ENCODE measurements at places on chromosomes 3 and 15.

DNA sequence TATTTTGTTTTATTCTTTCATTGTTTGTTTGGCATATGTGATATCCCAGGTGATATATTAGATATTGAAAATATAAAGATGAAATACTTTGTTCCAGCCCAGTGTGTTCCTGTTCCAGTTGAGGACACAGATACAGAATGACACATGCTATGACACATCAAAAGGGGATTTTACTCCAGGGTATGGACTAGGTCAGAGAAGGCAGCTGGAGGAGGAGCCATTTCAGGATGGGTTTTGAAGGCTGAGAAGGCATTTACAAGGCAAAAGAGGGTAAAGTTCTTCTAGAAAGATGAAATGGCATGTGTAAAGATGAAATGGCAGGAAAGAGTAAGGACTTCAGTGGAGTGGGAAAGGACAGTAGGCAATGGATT, 163.8 kb downstream of the ZIC1 start:
- DNase-seq = no peak

DNA sequence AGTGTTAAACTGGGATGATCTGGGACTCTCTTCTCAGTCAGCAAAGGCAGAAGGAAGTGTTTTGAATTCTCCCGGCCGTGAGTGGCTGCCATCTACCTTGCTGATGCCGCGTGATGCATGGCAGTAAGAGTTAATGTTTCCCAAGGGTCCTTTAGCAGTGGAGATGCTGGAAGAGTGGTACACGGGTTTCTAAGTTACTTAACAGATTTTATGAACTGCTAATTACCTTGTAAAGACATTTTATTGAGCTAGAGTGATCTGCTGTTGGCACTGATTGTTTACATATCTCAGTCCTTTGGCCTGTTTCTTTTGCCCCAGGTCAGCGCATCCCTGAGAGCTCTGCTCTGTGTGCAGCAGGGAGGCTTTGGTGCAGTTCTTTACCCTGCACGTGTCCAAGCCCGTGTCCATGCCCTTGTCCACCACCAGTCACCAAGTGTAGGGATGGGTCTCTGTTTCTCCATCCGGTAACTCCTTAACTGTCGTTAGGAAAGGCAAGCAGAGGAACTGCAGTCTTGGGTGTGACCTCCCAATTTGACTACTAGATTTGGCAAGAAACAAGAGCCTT, 172.3 kb downstream of the SLCO3A1 start:
- no peak for DNase-seq

DNA sequence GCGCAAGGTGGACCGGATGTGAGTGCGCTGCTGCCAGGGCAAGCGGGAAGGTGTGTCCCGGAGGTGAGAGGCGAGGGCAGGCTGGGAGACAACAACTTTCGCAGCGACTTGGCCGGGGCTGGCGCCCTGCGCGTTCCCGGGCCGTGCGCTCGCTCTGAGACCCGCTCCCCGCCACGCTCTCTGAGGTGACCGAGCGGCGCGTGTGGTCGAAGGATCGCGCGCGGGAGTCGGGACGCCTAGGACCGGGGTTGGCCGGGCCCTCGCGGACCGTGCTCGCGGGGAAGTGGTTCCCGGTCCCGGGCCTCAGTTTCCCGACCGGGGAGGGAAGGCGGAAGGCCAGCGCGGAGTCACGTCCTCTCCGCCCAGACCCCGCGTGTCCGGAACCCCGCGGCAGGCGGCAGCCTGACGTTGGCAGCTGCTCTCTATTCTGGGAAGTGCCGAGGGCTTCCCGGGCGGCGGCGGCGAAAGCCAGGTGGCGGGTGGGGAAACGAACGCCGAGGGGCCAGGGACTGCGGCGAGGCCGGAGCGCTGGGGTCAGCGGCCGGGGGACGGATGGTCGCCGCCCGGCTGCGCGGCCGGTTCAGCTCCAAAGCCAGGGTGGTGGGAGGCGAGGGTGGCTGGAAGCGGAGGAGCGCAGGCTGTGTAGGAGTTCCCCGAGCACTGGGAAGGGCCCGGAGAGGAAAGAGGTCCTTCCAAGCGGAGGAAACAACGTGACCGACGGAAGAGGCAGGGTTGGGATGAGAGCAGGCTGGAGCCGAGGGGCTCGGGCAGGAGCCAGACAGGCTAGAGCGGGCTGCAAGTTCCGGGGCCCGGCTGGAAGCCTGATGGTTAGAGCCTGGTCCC, 1.0 kb upstream of the IGF2BP2 start:
- DNase-seq = peak; percentile 77

DNA sequence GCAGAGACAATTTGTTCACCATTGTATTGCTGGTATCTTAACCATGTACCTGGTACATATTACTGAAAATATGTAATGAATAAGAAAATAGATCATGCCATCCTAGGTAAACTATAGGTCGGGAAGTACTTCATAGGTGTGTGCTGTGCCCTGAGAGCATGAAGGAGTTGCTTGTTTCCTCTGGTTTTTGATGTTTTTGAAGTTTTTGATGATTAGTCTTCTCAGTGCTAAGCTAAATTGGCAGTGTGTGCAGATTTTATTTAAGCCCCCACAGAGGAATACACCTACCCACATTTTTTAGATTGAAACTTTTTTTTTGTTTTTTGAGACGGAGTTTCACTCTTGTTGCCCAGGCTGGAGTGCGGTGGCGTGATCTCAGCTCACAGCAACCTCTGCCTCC, 16.6 kb downstream of the HMG20A start:
- DNase-seq = no peak

DNA sequence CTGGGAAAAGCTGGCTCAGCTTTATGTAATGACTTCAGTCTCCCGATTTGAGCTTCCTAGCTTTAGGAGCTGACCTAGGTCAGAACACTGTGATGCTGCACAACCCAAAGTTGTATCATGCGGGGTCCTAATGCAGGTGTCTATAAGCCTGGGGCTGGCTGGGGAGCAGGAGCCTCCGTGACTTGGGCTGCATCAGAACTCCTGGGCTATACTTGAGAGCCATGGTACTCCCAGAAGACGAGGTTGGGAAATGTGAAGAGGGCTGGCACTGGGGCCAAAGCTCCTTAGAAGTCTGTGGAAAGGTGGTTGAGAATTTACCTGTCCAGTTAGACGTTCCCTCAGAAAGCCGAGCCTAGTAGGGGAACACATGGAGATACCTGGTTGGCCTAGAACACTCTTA, 57.0 kb downstream of the BSN start:
- DNase-seq = no peak

DNA sequence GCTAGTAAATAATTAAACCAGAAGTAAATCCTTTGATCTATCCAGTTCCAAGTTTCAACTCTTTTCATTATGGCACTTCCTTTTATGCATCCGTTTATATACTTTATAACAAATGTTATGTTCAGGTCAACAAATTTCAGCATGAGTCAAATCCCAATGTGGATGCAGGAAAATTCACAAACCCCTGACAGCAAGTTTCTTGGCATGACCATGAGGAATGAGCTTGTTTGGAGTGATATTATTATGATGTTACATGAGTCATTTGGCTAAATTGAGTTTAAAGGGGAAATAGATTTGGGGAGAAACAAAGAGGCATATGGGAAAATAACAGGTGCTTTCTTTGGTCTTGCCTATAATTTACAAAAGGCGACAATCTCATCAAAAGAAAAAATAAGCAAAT, 32.1 kb upstream of the KCNMB2 start:
- no peak for DNase-seq

GRCh38 chr3:51568036-51568435, 29.5 kb downstream of the RAD54L2 start:
- no peak for DNase-seq

DNA sequence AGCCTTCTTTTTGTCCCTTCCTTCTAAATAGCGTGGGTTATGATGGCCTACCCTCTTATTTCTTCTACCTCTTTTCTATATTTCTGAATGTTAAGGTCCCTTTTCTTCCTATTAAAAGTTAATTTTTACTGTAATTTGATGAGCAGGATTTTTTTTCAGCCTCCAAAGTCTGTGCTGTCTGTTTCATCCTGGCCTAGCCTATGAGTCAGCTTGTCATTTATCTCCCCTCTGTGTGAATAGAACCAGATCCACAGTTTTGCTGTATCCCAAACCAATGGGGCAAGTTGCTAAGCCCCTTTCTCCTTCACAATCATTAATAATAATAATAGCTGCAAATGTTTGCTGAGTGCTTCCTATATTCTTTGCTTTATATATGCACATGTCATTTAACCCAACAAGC, 18.1 kb upstream of the C3orf38 start:
- no peak for DNase-seq

DNA sequence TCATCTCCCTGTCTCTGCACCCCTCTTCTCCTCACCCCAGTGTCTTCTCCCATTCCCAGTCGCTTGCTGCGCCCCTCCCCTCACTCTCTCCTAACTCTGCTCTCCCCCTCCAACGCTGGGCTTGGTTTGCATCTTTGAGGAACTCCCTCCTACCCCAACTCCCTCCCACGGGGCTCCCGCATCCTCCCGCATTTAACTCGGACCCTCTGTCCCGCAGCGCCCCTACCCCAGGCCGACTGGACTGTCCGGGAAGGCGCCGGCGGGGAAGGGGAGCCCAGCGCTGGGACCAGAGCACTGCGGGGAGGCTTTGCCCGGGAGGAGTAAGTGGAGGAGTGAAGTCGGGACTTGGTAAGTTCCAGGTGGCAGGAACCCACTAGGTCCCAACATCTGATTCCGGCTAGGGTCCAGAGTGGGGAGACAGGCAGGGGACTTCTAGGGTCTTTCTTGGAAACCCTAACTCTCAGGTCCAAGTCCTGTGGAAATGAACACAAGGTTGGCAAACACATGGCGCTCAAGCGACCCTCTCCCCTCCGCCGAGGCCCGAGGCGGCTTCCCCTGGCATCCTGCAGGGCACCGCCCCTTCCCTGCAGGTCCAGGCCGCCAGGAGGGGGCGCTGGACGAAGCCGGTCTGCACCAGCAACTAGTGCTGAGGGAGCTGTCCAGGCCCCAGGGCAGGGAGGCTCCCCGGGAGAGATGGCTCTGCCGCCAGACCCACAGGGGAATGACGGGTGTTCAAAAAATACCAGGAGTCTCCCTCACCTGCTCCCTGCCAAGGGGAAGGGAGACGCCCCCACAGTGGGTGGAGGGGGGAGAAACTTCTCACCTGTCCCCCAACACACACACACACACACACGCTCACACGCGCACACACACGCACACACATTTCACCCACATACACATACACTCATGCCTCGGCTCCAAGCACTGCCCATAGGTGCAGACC, 53.2 kb downstream of the LHFPL4 start:
- DNase-seq = peak; percentile 22

- DNase-seq = no peak
Measured at GRCh38 chr3:147393261-147393942, 12.9 kb downstream of the ZIC4 start.

All from HAP-1 (cell line).